ENCODE measurements at places on chromosomes 5 and 9. TPM values are rescaled to one million over a fixed set of nuclear protein-coding genes. Genes with fewer than 3 reads are reported as not detected.

The ABO gene
- polyA plus RNA-seq: not detected

The SLCO6A1 gene
- polyA plus RNA-seq: not detected

The SLC46A2 gene
- polyA plus RNA-seq: not detected

The INSL4 gene
- not detected for polyA plus RNA-seq

The TMEM174 gene
- not detected for polyA plus RNA-seq

The PCDHA1 gene
- polyA plus RNA-seq: not detected

The TMC1 gene
- not detected for polyA plus RNA-seq

The ACTBL2 gene
- not detected for polyA plus RNA-seq

The PRUNE2 gene
- polyA plus RNA-seq: 0.67 TPM

The PCSK1 gene
- not detected for polyA plus RNA-seq

The IL13 gene
- not detected for polyA plus RNA-seq

The TMEM232 gene
- 0.16 TPM for polyA plus RNA-seq

The ZNF454 gene
- polyA plus RNA-seq: 0.18 TPM

The GRK6 gene
- 50.5 TPM for polyA plus RNA-seq

The SPATA6L gene
- 0.18 TPM for polyA plus RNA-seq

The GRXCR2 gene
- polyA plus RNA-seq: not detected

The TMEM8B gene
- 2.7 TPM for polyA plus RNA-seq

The PRPF4 gene
- 19.7 TPM for polyA plus RNA-seq

The APBA1 gene
- polyA plus RNA-seq: 0.85 TPM

The C5orf58 gene
- not detected for polyA plus RNA-seq

The VLDLR gene
- polyA plus RNA-seq: 0.82 TPM

The CEL gene
- 0.44 TPM for polyA plus RNA-seq

The CDKN2B gene
- polyA plus RNA-seq: 2.9 TPM

The SLC31A2 gene
- polyA plus RNA-seq: 38.0 TPM

The ZDHHC11B gene
- polyA plus RNA-seq: not detected

The SLC23A1 gene
- not detected for polyA plus RNA-seq

The SHC3 gene
- polyA plus RNA-seq: 0.07 TPM

The ABCA1 gene
- polyA plus RNA-seq: 2.2 TPM

The TRIO gene
- polyA plus RNA-seq: 18.1 TPM

The WNT8A gene
- polyA plus RNA-seq: not detected

The CCDC152 gene
- polyA plus RNA-seq: 1.8 TPM

The RLN2 gene
- polyA plus RNA-seq: 1.6 TPM

The ADAMTS12 gene
- polyA plus RNA-seq: 0.06 TPM

The TMEM245 gene
- 10.1 TPM for polyA plus RNA-seq

The TIMD4 gene
- not detected for polyA plus RNA-seq

The BBLN gene
- polyA plus RNA-seq: 52.7 TPM

The INSL6 gene
- not detected for polyA plus RNA-seq

The PCDHGA1 gene
- not detected for polyA plus RNA-seq

The CKMT2 gene
- polyA plus RNA-seq: not detected

The SAXO1 gene
- not detected for polyA plus RNA-seq

The MCC gene
- polyA plus RNA-seq: 4.8 TPM

The FAM78A gene
- polyA plus RNA-seq: 0.22 TPM

The ECSCR gene
- not detected for polyA plus RNA-seq

The IFNA13 gene
- not detected for polyA plus RNA-seq

The SLC36A3 gene
- not detected for polyA plus RNA-seq

The ZNF462 gene
- 1.6 TPM for polyA plus RNA-seq

The TMEM252 gene
- not detected for polyA plus RNA-seq

The MZB1 gene
- not detected for polyA plus RNA-seq

The PLAC8L1 gene
- 0.27 TPM for polyA plus RNA-seq

The PRELID2 gene
- polyA plus RNA-seq: 6.8 TPM

The SH3TC2 gene
- 3.5 TPM for polyA plus RNA-seq

The MSMP gene
- not detected for polyA plus RNA-seq

The TAF11L9 gene
- polyA plus RNA-seq: not detected

The DND1 gene
- 0.57 TPM for polyA plus RNA-seq

The ZFP37 gene
- 0.27 TPM for polyA plus RNA-seq
